NCI-H187 (cell line): ENCODE measurements at places on chromosomes 12 and 14.

DNA sequence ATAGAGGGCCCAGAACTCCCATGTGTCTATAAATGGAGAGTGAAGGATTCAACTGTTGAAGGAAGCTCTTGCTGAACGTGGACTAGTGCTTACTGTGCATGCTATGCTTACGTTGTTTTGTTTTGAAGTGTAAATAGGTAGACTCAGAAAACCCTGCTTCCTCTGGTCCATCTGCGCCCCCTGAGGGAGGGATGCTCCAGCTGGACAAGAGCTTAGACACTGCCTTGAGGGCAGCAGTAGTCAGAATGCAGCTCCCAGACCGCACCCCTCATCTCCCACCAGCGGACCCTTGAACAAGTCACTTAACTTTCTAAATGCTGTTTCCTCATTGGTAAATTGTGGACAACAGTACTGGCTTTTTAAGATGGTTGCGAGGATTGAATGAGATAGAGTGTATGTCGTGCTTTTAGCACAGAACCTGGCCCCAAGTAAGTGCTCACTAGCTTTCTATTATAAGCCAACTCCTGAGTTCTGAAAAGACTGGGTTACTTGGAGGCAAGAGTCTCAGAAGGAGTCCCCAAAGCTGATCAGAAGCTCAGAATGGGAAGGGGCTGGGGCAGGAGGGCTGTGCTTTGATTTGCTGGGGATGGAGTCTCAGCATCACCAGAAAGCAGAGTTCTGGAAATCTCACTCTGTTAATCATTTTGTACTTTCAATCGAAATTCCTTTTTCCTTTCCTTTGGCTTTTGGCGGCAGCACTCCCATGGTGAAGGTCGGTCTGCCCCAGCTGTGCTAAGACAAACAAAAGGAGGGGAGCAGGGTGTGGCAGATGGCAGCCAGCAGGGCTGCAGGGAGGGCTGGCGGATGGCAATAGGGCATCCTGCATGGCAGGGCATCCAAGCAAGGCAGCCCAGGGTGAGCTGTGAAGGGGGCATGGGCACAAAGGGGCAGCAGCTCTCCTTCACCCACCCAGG is 15.6 kb downstream of the AGAP2 start:
- DNase-seq, result no peak

- DNase-seq, result no peak
Observed at GRCh38 chr14:99155173-99156089, 116.6 kb downstream of the BCL11B start.

- DNase-seq, result no peak
Observed at GRCh38 chr14:42856106-42856505, 1249.4 kb downstream of the LRFN5 start.

DNA sequence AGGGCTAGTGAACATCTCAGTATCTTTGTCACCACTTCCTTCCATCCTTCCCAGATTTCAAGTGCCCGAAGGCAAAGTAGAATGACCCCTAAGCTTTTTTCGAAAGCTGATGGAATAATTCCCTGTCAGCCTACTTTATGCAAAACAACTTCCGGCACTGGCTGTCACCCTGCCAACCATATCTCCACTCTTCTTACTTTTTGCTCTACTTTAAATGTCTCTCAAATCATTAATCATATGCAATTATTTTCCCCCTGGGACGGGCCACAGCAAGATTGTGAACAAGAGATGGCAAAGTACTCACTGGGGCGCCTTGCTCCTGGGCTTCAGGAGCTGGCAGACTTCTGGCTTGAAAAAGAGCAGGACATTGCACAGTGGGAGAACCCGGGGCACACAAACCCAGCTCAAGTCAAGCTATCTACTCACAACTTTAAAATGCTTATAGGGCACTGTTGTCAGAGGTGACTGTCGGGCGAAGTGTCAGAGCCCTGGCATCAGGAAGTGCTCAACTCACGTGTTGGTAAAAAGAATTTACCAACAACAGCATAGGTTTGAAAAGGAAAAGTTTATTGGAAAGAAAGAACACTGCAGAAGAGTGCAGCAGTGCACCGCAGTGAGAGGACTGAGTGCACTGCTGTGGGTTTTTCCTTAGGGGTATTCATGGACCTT is 373.5 kb downstream of the PAWR start:
- no peak for DNase-seq

GRCh38 chr14:51855234-51855633 is 5.2 kb upstream of the GNG2 start:
- no peak for DNase-seq

- DNase-seq, result no peak
Observed at GRCh38 chr12:115351514-115352077, 667.6 kb upstream of the TBX3 start.

GRCh38 chr14:95495538-95496025 is 20.9 kb downstream of the SYNE3 start:
- DNase-seq, result no peak

DNA sequence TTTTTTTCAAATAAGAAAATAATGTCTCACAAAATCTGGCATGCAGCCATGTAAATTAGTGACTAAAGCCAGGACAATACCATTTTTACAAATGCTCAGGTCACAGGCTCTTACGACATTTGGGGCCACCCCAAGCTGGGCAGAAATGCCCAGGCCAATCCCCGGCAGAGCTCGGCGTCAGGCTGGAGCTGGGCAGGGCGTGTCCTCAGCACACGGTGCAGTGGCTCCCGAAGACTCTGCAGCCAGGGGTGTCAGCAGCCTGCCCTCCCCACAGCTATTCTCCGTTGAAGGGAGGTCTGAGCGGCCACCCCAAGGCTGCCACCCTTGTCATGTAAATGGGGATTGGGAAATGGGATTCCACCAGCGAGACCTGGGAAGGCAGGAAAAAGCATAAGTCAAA is 158.6 kb downstream of the DICER1 start:
- no peak for DNase-seq

GRCh38 chr14:30129807-30130206 is 202.2 kb upstream of the PRKD1 start:
- DNase-seq, result no peak

GRCh38 chr14:99012703-99013102 is 259.3 kb downstream of the BCL11B start:
- no peak for DNase-seq

DNA sequence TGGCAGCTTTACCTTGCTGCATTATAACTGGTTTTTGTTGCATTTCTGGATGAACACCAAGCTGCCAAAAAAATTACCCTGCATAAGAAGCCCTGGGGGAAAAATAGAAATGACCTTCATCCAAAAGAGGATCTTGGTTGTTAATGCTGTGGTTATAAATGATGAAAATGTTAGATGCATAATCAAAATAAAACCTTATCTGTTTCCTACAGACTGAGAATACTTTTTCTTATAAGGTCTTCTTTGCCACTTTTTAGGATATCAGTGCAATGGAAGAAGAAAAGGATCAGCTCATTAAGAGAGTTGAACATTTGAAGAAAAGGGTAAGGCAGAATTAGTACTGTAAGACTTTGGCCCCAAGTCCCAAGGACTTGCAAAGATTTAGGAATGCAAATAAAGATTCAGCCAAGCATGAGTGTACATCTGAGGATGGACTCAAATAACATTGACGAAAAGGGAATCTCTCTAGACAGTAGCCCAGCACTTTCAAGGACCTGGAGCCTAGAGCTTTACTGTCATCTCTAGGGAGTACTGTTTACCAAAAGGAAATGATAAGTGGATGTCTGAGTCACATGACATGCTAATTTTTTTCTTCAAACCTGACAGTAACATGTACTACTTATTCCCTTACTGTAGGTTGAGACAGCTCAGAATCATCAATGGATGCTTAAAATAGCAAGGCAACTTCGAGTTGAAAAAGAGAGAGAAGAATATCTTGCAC is 10.7 kb downstream of the IFT81 start:
- DNase-seq, result no peak

DNA sequence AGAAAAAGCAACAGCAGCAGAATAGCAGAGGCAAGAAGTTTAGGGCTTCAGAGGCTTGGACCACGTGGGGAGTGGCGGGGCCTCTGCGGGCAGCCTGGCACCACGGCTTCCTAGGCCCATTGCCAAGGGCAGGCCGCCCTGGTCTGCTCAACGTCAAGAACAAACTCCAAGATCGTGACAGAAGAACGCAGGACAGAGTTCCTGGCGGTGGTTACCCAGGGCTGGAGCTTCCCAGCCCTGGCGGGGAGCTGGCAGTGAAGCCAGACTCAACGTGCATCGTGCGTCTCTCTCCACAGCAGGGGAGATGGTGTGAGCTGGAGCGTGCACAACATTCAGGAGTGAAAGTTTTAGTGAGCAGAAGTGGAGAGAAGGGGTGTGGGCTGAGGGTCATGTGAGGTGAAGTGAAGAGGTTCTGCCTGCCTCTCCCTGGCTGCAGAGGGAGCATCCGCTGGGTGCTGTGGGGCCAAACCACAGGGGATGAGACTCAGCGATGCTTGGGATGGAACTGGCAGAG is 13.9 kb upstream of the CACNA2D4 start:
- peak; percentile 11 for DNase-seq

DNA sequence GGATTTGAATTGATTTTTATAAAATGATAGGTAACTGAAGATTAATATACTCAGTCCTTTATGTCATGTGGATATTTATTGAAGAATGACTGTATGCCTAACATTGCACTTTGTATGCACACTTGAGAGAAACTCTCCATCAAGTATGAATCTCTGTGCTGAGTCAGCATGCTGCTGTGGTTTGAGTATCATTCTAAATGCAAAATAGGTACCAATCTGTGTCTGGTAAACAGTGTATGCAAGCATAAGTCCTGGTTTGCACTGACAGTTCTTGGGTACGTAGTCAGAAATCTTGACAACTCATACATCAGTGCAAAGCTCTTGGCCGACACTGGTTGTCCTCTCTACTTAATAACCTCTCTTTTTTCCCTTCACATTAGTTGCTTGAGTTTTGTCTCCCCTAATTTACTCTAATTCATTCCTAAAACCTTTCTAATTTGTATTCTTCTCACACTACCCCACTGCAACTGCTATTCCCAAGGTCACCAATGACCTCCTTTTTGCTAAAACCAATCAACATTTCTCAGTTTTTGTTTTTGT is 21.8 kb downstream of the MGAT4C start:
- DNase-seq, result no peak

- DNase-seq, result no peak
Observed at GRCh38 chr12:21800011-21800410, 25.5 kb upstream of the KCNJ8 start.

DNA sequence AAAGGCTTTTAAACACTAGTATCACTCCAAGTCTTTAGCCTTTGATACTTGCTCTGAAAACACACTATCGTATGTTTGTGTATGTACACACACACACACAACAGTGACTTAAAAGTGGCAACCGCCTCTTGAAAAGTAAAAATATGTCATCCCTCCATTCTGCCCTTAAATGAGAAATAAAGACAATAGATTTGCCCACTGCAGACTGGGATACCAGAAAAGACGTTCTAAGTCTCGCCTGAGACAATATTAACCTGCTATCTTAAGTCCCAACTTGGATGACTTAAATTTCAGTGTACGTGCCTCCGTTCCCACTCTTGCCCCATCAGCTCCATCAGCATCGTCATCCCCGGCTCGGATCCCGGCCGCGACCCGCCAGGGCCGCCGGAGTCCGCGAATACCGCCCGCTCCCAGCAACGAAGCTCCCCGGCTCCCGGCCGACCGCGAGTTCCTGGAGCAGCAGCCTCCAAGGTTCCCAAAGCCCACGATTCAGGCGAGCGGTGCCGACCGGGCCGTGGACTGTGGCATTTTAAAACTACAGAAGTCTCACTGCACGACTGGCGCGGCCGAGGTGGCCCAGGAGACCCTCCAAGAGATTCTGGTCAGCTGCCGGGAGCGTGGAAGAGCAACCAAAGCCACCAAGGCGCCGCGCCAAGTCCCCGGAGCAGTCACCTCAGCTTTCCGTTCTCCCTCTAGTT is 2.8 kb upstream of the ARID2 start:
- DNase-seq, result peak; percentile 25

DNA sequence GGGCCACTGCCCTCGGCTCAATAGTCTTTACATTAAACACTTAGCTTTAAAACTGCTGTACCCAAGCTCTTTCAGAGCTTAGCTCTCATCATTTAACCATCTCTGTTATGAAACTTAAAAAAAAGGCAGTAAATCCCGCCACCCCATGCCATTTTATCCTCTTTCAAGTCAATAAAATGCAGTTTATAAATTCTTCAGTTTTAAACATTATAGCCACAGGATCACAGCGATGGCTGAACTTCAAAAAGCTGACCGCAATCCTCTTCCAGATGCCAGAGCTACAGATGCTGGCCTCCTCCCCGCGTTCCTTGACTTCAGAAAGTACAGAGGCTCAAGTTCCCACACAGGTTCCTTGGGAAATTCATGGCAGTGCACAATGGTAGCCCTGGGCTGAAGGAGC is 4.2 kb downstream of the OR10G3 start:
- no peak for DNase-seq

- DNase-seq, result no peak
Observed at GRCh38 chr12:68259318-68259940, 6.0 kb upstream of the IL22 start.
